Lower lobe of right lung (tissue), 2 donors: ENCODE measurements at places on chromosomes 7 and 10. TPM values are rescaled to one million over a fixed set of nuclear protein-coding genes. Genes with fewer than 3 reads are reported as not detected.

GRCh38 chr10:130927157-130927556 lies 384.4 kb downstream of the TCERG1L start:
- H3K4me3 ChIP-seq: no peak overlapping the region
- no peaks in the 10 kb centered on the region for H3K36me3 ChIP-seq
- H3K27me3 ChIP-seq: peaks cover 12% of the 10 kb centered on the region
- no peak for DNase-seq

GRCh38 chr10:28676326-28676967 lies 874 bp upstream of the BAMBI start:
- peaks cover 37% of the 10 kb centered on the region for H3K4me1 ChIP-seq
- H3K4me3 ChIP-seq: peak overlapping the region; percentile 86
- no peak overlapping the region for H3K27ac ChIP-seq
- H3K36me3 ChIP-seq: no peaks in the 10 kb centered on the region

DNA sequence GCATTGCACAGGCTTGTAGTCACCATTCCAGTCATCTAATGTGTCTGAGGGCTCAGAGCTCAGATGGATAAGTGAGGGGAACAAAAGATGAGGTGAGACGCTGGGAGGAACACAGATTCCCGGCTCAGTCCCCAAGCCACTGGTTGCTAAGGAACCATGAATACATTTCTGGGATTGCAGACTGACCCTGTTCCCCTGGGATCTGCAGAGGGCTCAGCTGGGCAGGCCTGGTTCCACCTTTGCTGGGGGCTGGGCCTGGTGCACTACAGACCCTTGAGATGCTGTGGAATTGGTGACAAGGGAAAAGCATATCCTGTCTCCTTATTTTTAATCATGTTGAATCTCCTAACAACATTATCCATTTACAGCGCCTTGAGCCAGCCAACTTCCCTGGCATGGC lies 19.2 kb downstream of the ELFN1 start:
- no peak overlapping the region for H3K4me3 ChIP-seq
- no peak overlapping the region for H3K27ac ChIP-seq
- H3K36me3 ChIP-seq: no peaks in the 10 kb centered on the region
- DNase-seq: no peak

DNA sequence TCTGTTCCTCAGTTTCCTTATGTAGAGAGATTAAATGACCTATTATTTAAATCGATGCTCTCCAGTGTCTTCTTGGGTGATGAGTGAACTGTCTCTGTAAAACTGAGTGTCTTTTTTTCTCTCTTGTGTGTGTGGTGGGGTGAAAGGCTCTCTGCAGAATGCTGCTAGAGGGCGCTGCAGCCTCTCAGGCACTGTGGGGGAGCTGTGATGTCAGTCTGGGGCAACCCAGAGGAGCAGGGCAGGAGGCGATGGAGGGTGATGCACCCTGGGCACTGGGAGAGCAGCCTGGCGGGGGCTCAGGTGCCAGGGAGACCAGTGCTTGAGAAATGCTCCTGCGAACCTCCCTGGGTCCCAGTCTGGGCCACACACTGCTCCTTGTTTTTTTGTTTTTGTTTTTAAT lies 110.1 kb upstream of the POM121L12 start:
- H3K4me1 ChIP-seq: no peaks in the 10 kb centered on the region
- no peak overlapping the region for H3K27ac ChIP-seq
- H3K36me3 ChIP-seq: no peaks in the 10 kb centered on the region
- H3K27me3 ChIP-seq: no peaks in the 10 kb centered on the region

DNA sequence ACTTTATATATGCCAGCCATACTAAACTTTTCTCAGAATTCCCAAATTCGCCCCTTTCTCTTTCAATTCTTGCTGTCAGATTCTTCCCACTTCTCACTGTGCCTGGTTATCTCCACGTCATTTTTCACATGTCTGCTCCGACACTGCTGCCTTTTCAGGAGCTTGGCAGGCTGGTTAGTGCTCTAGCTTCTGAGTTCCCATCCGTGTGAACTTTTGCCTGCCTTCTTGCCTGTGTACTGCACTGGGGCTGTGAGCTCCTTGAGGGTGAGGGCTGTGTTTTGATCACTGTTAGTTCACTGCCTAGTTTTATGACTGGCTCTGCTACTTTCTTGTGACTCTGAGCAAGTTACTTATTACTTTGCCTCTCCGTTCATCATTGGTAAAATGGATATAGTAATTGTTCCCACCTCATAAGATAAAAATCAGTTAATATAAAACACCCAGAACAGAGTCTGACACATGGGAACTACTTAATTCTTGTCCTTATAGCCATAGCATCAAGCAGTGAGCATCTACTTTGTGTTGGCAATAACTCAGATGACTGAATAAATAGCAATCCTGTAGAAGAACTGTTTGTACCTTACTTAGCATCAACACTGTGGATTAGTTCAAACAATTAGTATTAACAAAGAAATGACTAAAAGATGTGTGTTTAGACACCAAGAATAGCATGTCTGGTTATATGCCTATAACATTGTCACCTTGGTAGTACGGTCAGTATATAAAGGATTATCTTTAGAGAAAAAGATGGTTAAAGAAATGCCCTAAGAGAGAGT lies 5.5 kb downstream of the GSTO1 start:
- no peaks in the 10 kb centered on the region for H3K27me3 ChIP-seq
- no peak for DNase-seq
- H3K36me3 ChIP-seq: peaks cover 81% of the 10 kb centered on the region
- H3K27ac ChIP-seq: peak overlapping the region; percentile 25
- no peak overlapping the region for H3K4me3 ChIP-seq
- peaks cover 56% of the 10 kb centered on the region for H3K4me1 ChIP-seq

- no peak overlapping the region for H3K27ac ChIP-seq
- H3K4me1 ChIP-seq: no peaks in the 10 kb centered on the region
- no peaks in the 10 kb centered on the region for H3K36me3 ChIP-seq
- H3K27me3 ChIP-seq: no peaks in the 10 kb centered on the region
Observed at GRCh38 chr10:36194276-36194675, 552.2 kb upstream of the FZD8 start.

DNA sequence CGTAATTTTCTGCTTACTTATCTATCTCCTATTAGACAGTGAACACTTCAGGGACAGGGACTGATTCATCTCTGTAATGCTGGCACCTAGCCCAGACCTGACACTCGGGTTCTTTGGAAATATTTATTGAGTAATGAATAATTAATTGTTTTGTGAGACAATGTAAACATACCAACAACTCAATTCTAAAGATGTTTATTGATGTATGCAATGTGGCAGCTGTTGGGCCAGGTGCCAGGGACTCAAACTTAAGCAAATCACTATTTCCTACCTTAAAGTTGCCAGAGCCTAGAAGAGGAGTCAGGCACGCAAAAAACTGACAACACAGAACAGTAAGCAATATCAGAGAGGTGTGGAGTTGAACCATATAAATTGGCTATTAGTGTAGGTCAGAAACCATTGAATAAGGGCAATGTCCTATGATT lies 63.6 kb upstream of the BMPER start:
- no peak overlapping the region for H3K27ac ChIP-seq
- H3K4me1 ChIP-seq: no peaks in the 10 kb centered on the region
- DNase-seq: no peak
- no peak overlapping the region for H3K4me3 ChIP-seq

The ALKBH4 gene
- 10.6 TPM for total RNA-seq

The ADCYAP1R1 gene
- total RNA-seq: 2.9 TPM

The WNT16 gene
- total RNA-seq: not detected

The AOC1 gene
- total RNA-seq: 1.7 TPM

The APBB1IP gene
- 36.8 TPM for total RNA-seq
